ENCODE measurements at places on chromosomes 7 and 10.

- peak; percentile 36 for DNase-seq
Observed at GRCh38 chr7:128361411-128362379, at the start of gene PRRT4. PRRT4 (minus strand) TSS chr7:128361690.

DNA sequence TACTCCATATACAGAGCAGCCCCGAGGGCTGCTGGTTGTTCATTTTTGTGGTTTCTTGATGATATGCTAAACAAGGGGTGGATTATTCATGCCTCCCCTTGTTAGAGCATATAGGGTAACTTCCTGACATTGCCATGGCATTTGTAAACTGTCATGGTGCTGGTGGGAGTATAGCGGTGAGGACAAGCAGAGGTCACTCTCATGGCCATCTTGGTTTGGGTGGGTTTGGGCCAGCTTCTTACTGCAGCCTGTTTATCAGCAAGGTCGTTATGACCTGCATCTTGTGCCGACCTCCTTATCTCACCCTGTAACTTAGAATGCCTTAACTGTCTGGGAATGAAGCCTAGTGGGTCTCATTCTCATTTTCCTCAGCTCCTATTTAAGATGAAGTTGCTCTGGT is 31.3 kb downstream of the GNAT3 start:
- no peak for DNase-seq

DNA sequence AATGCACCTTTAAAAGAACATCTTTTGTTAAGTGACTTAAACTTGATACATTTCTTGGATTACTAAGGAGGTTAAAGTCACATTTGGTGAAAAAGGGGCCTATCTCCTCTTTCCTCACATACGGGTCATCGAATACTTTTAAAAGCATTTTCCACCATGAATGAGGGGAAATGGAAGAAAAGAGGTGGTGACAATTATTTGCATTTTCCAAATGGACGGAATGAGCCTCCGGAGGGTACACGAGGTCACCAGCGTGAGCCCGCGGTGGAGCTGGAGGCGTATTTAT is 1.0 kb upstream of the BMPR1A start:
- DNase-seq, result no peak

GRCh38 chr10:68489919-68490318 is 18.1 kb upstream of the DNA2 start:
- DNase-seq, result no peak

GRCh38 chr7:99699946-99700345 is 20.1 kb upstream of the CYP3A5 start:
- no peak for DNase-seq

GRCh38 chr7:151506901-151507382 is 12.8 kb downstream of the RHEB start:
- no peak for DNase-seq

DNA sequence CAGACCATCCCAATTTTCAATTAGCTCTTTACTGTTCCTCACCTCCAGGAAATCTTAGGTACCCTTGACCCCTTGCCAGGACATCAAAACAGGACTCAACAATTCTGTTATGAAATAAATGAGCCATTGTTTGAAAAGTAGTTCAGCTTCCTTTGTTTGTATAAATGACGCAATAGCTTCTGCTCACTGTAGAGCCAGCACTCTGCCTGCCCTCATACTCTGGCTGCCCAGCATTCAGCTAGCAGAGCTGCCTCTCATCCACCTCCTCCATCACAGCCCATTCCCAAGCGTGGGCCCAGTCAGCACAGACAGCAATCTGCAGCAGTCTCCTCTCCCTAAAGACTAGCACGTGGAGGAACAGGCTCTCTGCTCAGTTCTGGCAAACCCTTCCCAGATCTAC is 478.6 kb downstream of the GRID1 start:
- DNase-seq, result no peak

GRCh38 chr10:62112300-62112699 is 156.3 kb downstream of the RTKN2 start:
- no peak for DNase-seq

GRCh38 chr7:8982338-8982992 is 549.1 kb downstream of the NXPH1 start:
- DNase-seq, result no peak

DNA sequence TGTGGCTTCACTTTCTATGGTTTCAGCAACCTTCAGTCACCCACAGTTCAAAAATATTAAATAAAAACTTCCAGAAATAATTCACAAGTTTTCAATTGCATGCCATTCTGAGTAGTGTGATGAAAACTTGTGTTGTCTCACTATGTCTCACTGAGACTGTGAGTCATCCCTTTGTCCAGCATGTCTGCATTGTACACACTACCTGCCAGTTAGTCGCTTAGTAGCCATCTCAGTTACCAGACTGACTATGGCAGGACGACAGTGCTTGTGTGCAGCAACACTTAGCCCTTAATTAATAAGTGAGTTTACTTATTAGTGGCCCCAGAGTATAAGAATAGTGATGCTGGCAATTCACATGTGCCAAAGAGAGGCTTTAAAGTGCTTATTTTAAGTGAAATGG is 22.5 kb downstream of the CCDC186 start:
- no peak for DNase-seq

DNA sequence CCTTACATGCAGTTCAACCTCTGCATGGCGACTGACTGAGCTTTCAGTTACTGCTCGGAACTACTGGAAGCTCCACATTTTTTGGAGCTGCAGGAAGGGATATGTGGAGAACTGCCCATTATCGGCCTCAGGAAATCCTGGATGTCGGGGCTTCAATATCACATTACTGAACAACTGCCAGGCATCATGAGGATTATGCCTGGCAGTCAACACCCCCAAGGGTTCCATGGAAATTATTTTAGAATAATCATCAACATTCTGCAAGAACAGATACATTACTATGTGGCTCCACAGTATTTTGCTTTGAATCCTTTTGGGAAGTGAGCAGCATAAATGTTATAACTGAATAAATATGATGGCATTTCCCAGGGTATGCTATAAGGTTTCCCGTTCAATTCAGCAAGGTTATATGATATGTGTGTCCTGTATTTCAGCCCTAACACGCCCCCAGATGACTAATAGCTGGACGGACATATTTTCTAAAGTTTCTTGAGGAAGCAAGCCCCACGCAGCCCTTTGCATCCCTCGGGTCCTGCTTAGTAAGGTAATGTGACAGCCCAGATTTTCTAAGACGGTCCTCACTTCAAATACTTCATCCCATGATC is 53.0 kb upstream of the OPALIN start:
- no peak for DNase-seq

DNA sequence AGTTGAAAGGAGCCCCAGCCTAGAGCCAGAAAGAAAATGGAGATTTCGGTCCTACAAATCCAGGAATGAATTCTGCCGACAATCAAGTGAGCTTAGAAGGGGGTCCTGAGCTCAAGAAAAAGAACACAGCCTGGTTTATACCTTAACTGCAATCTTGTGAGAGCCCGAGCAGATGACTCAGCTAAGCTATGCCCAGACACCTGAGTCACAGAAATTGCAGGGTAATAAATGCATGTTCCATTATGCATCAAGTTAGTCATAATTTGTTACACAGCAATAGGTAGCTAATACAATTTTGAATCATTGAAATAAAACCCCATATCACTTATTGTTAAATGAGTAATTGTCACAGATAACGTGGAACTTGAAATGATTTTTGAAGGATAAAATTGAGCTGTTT is 111.8 kb upstream of the FOXP2 start:
- DNase-seq, result no peak

DNA sequence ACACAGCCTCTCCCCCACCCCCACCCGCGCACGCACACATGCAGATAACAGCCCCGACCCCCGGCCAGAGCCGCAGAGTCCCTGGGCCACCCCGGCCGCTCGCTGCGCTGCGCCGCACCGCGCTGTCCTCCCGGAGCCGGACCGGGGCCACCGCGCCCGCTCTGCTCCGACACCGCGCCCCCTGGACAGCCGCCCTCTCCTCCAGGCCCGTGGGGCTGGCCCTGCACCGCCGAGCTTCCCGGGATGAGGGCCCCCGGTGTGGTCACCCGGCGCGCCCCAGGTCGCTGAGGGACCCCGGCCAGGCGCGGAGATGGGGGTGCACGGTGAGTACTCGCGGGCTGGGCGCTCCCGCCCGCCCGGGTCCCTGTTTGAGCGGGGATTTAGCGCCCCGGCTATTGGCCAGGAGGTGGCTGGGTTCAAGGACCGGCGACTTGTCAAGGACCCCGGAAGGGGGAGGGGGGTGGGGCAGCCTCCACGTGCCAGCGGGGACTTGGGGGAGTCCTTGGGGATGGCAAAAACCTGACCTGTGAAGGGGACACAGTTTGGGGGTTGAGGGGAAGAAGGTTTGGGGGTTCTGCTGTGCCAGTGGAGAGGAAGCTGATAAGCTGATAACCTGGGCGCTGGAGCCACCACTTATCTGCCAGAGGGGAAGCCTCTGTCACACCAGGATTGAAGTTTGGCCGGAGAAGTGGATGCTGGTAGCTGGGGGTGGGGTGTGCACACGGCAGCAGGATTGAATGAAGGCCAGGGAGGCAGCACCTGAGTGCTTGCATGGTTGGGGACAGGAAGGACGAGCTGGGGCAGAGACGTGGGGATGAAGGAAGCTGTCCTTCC is 620 bp downstream of the EPO start:
- DNase-seq, result no peak

- no peak for DNase-seq
Observed at GRCh38 chr7:34675749-34676374, 17.8 kb downstream of the NPSR1 start.

DNA sequence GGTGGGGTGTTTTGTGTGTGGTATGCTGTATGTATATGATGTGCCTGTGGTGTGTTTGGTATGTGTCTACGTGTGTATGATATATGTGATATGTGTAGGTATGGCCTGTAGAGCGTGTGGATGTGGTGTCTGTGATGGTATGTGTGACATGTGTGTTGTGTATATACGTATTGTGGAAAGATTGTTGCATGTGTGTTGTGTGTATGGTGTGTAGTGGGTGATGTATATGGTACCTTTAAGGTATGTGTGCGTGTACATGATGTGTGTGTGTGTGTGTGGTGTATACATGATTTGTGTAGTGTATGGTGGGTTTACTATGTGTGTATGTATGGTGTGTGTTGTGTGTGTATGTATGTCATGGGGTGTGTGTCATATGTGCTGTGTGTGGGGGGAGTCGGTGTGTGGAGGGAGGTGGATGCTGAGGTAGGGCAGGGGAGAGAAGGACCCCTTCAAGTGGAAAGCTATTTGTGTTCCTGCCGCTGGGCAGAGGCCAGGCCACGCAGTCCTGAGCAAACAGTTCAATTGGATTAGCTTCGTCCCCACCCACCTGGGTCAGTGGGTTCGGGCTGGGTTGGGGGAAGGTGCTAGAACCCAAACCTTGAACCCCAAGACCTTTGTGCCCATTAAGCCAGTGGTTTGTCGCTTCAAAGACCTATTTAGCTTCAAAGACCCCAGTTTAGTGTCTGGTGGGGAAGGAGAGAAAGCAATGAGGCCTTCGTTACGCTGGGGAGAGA is 1.9 kb upstream of the TRPV6 start:
- DNase-seq, result no peak

DNA sequence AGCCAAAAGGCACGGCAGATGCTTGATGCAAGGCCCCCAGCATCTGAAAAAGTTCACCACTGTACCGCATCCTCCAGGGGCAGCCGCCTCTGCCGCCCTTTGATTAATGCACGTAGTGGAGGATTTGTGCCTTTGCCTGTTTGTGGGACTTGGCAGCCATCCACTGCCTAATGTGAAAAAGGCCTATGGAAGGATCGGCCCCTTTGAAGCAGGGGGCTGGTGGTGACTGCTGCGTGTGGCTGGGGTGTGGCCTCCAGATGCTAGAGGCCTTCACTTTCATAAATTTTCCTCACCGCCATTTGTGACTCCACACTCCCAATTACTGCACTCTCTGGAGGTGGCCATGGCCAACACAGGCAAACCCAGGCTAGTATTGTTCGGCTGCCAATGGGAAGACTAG is 226.0 kb downstream of the BMPER start:
- no peak for DNase-seq

- no peak for DNase-seq
Observed at GRCh38 chr10:68987611-68988010, 992 bp upstream of the KIFBP start.

GRCh38 chr10:72637398-72637857 is 11.5 kb upstream of the MICU1 start:
- no peak for DNase-seq

GRCh38 chr10:3877211-3878000 is 92.4 kb upstream of the KLF6 start:
- no peak for DNase-seq

GRCh38 chr7:67100956-67101361 is 104.3 kb downstream of the TYW1 start:
- no peak for DNase-seq
